ENCODE measurements at places on chromosomes 16 and 17.

GRCh38 chr17:72618001-72618509 lies 474.4 kb downstream of the SLC39A11 start:
- DNase-seq, result peak; percentile 2

- DNase-seq, result no peak
Observed at GRCh38 chr16:50002190-50002589, 22.8 kb upstream of the CNEP1R1 start.

GRCh38 chr17:2094891-2095535 lies 40.1 kb downstream of the HIC1 start:
- no peak for DNase-seq

DNA sequence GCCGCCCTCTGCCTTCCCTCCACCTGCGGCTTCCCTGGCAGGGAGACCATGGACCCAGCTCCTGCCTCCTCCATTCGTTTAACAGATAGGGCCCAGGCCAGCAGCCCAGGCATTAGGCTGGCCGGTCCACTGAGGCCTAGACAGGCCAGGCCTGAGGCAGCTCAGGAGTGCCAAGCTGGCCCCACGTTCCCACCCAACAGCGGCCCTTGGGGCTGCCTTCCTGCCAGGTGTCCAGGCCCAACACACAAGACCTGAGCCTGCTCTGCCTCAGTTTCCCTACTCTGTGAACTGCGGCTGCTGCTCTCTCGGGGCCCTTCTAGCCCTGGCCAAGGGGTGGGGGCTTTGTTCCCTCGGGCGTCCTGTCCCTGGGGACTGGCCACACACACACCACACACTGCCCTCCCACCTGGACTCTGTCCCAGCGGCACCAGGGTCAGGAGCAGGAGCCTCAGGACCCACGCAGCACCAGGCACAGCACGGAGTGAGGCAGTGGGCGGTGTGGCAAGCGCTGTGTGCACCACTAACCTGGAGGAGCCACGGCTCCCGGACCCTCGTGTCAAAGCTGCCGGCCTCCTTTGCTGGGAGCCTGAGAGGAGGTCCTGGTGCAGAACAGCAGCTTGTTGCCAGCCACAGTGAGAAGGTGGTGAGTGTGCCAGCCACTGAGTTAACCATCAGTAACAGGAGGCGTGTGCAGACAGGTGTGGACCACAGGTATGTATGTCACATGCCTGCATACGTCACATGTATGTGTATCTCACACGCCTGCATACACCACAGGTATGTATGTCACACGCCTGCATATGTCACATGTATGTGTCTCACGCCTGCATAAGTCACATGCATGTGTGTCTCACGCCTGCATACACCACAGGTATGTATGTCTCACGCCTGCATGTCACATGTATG lies 14.6 kb upstream of the CDH15 start:
- no peak for DNase-seq

- no peak for DNase-seq
Observed at GRCh38 chr17:4583782-4584100, 588 bp upstream of the SMTNL2 start.

DNA sequence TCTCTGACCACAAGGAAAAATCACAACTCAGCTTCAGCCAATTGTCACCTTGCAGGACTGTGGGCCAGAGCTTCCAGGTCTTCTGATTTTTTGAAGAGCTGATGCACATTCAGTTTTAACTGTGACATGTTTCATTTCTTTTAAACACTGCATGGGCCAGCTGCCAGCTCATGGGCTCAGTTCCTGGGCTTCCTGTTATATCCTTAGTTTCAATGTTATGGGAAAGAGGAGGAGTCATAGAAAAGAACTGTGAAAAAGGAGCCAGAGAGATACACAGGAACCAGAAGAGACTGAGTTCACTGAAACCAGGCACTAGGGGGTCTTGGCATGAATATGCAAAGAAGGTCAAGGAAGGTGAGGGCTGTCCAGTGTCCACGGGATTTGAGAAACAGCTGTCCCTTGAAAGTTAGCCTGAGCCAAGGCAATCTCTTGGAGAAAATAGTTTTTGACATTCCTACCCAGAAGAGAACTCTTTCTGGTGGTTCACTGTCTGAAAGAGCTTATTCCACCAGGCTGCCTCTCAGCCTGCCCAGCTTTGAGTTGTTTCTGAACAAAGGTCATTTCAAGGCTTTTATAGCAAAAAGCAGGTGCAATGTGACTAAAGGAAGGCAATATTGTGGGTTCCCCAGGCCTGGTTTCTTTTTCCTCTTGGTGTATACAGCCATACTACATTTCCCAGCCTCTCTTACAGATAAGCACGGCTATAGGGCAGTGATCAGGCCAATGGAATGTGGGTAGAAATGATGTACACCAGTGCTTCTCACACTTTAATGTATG lies 10.5 kb downstream of the PDILT start:
- no peak for DNase-seq

- DNase-seq, result no peak
Observed at GRCh38 chr16:9302072-9302471, 210.6 kb downstream of the HAPSTR1 start.

GRCh38 chr16:14186007-14186794 lies 115.1 kb downstream of the MRTFB start:
- no peak for DNase-seq

DNA sequence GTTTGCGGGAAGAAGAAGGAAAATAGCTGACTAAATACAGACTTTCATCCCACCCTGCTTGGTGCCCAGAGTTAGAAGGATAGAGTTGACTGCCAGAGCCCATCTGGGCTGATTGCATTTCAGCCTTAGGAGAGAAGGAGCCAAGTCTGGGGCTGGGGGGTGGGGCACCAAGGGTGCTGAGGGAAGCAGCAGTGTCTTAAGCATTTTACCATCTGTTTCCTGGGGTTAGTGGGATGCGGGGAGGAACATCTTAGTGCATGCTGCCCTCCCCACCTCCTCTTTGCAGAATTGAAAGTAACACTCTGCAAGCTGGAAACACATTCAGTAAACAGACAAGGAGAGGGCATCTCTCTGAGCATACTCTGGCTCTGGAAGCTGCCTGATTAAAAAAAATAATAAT lies 1.5 kb upstream of the ARL5C start:
- DNase-seq, result no peak

DNA sequence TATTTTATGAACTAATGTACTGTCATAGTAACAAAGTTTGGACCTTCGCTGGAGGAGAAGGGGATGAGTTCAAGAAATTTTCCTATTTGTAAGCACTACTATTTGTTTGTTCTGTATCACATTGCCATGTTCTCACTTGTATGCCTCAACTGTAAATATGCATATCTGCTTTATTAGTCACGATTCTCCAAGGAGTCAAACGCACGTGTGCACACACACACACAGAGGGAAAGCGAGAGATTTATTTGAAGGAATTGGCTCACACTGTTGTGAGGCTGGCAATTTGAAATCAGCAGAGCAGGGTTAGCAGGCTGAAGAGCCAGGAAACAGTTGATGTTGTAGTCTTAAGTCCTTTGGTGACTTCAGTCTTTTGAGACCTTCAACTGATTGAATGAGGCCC lies 24.9 kb upstream of the MYH2 start:
- no peak for DNase-seq

DNA sequence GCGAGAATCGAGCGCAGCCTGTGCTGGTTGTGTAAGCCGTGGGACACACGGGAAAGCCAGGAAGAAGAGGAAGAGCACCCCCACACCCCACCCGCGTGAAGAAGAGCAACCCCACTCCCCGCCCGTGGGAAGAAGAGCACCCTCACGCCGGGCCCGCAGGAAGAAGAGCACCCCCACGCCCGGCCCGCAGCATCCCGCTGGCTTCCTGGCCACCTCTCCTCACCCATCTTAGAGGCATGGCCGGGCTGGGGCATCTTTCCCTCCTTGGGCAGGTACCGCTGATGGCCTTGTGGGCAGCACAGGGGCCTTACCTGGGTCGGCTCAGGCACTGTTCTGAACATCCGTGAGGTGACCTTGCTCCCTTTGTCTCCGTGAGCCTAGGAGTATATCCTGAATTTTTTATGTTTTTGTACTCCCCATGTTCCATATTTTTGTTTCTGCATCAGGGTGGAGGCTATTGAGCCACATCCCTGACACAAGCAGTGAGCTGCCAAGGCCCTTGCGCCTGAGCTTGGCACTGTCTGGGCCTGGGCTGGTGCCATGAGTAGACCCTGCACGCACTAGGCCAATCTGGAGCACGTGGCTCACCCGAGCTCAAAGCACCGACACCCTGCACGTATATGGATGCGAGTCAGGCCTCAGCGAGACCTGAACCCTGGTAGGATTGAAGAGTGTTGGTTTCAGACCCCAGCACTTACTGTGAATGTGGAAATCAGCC lies 71.4 kb upstream of the KCTD5 start:
- DNase-seq, result no peak

GRCh38 chr17:30952638-30953393 lies 18.0 kb upstream of the RNF135 start:
- DNase-seq, result no peak

GRCh38 chr16:77913738-77914253 lies 108.6 kb upstream of the CLEC3A start:
- DNase-seq, result no peak

GRCh38 chr17:45814622-45815606 lies 29.8 kb upstream of the SPPL2C start:
- no peak for DNase-seq

DNA sequence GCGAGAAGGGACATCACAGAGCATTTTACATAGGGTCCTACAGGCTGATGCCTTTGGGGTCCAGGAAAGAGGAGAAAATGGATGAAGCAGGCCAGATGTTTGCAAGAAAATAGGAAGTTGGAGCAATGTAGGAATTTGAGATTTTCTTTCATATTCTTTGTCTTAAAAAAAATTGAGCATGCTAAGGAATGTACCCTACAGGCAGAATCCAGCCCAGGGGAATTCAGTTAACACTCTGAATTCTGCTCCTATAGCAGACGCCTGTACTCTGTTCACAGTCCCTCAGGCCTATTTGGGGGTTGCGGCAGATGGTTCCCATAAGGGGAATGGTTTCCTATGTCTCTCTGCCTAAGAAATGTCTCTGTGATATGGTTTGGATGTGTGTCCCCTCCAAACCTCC lies 393.7 kb upstream of the C16orf82 start:
- DNase-seq, result no peak

GRCh38 chr17:76304226-76305134 lies 3.6 kb downstream of the QRICH2 start:
- no peak for DNase-seq

DNA sequence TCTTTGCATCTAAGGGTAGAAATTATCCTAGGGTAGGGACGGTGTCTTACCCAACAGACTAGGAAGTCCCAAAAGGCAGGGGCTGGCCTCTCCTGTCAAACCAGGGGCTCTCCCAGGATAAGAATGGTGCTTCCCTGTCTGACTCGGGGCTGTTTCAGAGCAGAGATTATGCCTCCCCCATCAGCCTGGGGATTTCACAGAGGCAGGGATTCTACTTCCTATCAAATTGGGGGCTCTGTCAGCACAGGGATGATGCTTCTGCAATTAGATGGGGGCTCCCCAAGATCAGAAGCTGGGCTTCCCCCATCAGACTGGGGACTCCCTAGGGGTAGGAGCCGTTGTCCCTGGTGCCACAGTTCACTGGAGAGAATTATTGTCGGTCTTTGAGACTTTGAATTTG lies 2.3 kb downstream of the NXPH3 start:
- no peak for DNase-seq

GRCh38 chr16:30644334-30644830 lies 6.4 kb upstream of the PRR14 start:
- DNase-seq, result no peak

DNA sequence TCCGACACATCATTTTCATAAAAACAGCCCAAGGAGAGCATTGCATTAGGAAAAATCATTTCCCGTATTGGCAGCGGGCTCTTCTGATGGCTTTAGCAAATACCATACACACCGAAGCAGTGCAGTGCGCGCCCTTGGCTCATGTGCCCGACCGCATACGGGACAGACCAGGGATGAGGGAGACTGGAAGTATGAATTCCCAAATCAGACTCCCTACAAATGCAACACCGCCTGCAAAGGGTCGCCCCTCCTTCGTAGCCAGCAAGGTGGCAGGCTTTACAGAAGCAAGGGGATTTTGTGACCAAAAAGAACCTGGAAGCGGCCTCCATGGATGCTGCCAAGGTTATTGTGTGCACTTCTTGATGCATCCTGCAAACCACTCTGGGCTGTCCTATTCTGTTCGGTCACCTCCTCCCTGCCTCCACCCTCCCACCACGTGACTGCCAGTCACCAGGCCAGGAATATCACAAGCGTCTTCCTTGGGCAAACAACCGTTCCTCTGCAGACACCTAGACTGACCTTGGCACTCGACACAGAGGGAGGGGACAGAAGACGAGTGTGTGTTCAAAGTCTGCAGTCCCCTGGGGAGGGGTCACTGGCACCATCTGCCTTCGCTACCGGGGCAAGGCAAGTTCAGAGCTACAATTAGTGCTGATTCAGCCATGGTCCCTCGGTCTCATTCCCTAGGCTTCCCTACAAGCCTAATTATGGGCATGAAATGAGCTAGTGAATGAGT lies 460.4 kb downstream of the SLC39A11 start:
- DNase-seq, result no peak

DNA sequence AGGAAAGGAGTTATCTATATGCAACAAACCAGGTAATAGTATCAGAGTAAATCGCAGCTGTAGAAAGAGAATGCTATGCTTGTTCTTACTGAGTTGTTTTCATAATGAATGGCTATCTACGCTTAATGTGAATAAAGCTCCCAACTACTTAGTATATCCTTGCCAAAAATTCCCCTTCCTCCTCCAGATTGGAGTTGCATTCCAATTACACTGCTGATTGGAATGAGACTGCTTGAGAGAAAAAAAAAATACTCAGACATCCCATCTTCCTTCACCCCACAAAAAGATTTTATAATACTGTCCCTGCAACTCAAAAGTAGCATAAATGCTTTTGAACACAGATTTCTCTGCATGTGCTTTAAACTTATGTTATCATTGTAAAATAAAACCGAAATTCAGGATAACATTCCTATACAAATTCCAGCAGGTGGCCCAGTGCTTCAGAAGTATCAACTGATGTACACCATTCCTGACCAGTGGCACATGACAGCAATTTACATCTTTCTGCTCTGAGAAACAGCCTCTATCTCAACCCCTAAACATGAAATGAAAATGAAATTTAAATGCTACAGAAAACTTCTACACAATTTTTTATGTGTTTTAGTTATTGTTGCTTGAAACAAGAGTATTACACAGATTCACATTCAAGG lies 47.0 kb downstream of the SMURF2 start:
- DNase-seq, result no peak

DNA sequence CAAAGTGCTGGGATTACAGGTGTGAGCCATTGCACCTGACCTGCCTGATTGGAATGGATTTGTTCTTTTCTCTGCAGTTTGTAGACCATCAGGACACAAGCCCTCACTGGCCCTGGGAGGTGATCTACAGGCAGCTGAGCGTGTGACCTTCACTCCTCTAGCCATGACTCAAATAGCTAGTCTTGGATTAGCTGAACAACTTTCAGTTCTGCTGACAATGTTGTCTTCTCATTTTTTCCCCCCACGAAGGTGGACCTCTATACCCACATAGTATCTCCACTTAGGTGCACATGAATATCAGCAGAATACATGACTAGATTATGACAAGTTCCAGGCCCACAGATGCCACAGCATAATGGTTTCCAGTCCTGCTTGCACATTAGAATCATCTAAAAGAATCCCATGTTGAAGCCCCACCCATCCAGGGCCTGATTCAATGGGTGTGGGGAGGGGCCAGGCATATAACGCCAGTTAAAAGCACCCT lies 36.8 kb downstream of the HS3ST3B1 start:
- peak; percentile 51 for DNase-seq

All from stimulated activated CD8-positive, alpha-beta memory T cell treated with anti-CD3 and anti-CD28 coated beads, Interleukin-2, amount 100 ng/mL, for 48 hours (primary cell).